Muscle of arm (tissue), 14 donors: ENCODE measurements at places on chromosomes 2 and 18. TPM values are rescaled to one million over a fixed set of nuclear protein-coding genes. Genes with fewer than 3 reads are reported as not detected.

DNA sequence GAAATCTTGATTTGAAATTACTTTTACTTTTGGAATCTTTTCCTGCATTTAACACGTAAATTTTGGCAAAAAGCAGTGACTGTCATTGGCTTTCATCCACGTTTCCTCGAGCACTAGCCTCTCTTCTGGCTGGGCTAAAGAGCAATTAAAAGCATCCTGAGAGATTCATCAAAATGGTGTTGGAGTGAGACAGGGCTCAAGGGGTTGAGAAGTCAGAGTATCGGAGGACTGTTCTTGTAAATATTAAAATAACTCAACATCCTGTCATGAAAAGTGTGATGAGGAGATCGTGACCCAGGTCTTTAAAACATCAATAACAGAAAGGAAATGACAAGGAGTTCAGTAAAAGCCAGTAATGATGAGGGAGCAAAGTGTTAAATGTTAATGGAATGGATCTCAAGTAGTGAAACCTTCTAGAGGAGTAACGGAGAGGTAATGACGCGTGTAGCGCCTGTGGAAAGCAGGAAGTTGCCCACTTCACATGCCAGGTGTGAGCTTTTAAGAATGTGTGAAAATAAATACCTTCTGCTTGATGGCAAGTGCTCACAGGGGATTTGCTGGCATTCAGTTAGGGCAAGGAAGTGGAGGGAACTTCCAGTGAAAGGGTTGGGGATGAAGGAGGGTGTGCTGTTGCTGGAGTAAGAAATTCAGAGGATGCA, 754.4 kb downstream of the ADCYAP1 start:
- no peak for DNase-seq

Gene POTEJ
- polyA plus RNA-seq: 0.06 TPM

Gene VWC2L
- polyA plus RNA-seq: not detected

DNA sequence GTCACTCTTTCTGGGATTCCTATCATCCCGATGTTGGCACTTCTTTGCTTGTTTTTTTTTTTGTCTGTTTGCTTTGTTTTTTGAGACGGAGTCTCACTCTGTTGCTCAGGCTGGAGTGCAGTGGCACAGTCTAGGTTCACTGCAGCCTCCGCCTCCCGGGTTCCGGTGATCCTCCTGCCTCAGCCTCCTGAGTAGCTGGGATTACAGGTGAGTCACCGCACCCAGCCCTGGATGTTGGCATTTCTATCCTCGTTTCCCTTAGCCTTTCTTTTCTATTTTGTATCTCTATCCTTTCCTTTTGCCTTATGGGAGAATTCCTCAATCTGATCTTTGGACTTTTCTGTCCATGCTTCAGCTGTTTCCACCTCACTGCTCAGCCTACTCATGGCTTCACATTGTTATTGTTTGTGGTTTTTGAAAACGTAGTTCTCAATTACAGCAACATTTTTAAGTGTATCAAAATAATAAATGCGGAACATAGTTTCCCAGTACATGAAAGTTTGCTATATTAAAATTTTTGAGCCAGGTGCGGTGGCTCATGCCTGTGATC, 62.1 kb upstream of the ZNF516 start:
- DNase-seq: no peak

- DNase-seq: no peak
Measured at GRCh38 chr2:62801814-62802523, 96.5 kb downstream of the EHBP1 start.

- no peak for DNase-seq
Measured at GRCh38 chr2:105410554-105410953, 11.7 kb upstream of the FHL2 start.

GRCh38 chr2:74789271-74789670, 44.7 kb upstream of the HK2 start:
- no peak for DNase-seq

GRCh38 chr2:219416235-219416602, 2.0 kb upstream of the DES start:
- DNase-seq: no peak

DNA sequence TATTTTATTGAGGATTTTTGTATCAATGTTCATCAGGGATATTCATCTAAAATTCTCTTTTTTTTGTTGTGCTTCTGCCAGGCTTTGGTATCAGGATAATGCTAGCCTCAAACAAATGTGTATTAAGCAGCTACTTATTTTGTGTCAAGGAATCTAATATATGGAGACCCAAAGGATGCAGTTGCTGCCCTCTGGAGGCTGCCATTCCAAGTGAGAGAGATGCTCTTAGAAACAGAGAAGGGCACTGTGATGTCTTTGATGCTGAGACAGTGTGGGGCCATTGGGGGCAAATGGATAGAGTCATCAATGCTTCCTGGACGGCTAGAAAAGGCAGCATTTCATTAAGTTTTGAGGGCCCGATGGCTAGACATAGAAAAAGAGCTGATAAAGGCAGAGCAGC, 292.6 kb downstream of the SETBP1 start:
- DNase-seq: no peak

Gene SPOPL
- 14.5 TPM for polyA plus RNA-seq

GRCh38 chr18:48887294-48887904, 63.4 kb downstream of the SMAD7 start:
- DNase-seq: no peak

Gene HRH4
- not detected for polyA plus RNA-seq

DNA sequence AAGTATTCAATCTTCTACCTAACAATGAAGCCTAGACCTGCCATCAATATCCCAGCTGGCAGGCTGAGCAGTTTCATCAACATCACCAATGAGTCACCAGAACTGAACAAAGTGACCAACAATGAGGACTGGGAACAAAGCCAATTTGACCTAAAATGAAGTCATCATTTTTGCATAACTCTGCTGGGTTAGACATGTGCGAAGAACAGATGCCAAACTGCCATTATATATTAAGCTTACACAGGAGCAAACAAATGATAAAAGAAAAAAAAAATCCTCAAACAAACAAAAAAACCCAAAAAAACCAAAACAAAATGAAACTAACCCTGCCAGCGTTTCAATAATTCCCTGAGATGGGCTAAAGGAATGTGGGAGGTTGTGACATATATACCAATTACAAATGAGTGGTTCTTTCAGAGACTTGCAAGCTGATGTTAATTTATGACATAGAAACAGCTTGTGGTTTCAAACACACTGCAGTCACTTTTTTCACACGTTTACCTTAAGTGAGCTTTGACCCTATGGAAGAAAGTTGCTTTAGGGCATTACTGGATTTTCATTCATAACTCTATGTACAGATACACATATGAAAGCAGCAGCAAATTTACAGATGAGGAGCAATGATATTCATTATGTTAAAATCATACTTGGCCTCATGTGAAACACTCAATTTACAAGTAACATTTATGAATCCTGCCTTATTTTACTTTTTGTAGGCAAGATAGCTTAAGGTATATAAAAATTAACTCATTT, 56.9 kb upstream of the CCDC141 start:
- peak; percentile 25 for DNase-seq

DNA sequence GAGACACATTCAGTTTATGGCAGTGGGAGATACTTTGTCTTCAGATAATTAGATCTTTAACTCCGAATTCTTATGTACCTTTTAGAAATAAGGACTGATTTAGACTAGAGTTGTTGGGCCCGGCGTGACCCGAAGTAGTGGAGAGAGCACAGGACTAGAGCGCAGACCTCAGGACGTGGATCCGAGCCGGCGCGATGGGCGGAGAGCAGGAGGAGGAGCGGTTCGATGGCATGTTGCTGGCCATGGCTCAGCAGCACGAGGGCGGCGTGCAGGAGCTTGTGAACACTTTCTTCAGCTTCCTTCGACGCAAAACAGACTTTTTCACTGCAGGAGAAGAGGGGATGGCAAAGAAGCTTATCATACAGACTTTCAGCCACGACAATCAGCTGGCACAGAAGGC, 54.5 kb downstream of the FMNL2 start:
- DNase-seq: no peak

DNA sequence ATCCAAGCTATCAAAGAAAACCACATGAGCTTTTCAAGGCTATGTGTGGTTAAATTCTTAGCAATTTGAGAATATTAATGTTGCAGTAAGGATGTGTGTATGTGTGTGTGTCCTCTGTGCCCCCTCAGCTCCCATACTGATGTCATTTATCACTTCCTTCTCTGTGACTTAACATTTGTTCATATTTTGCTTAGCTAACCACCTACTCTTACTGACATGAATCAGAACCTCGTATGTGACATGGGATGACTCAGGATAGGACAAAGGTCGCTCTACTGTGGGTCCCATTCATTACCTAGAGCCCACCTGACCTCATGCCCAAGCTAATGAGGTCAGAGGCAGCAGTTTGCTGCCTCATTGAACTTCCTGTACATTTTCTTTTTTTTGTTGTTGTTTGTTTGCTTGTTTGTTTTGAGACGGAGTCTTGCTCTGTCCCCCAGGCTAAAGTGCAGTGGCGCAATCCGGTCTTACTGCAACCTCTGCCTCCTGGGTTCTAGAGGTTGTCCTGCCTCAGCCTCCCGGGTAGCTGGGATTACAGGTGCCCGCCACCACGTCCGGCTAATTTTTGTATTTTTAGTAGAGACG, 36.3 kb downstream of the MOGAT1 start:
- DNase-seq: no peak

DNA sequence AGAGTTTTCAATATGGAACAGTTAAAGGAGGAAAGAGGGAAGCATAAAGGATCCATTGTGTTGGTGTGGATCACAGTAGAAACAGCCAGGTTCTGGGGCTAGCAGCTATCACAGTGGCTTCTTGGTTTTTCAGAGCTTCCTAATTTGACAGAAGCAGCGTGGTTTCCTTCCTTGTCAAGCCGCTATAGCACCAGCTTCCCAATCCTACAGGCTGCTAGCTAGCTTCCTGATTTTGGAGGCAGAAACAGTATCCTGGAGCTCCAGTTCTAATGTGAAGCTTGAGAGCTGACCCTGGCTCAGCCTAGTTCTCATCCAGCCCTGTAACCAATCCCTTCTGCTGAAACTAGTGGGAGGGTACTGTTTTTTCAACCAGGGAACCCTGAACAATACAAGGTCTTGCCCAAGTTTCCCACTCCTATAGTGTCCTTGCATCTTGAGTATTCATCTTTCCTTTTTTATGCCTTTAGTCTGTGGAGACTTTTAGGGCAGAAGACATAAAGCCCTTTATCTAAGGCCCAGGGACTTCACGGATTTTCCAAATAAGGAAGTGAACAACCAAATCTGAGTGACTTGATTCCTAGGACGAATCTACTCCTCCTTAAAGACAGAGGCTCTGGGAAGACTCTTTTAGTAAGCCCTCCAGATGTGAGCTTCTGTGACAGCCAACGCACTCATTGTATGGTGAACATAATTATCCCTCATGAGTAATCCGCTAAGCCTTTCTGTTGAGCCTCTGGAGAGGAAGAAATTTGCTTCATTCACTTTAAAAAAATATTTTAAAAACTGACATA, 33.8 kb downstream of the CCDC93 start:
- DNase-seq: no peak

DNA sequence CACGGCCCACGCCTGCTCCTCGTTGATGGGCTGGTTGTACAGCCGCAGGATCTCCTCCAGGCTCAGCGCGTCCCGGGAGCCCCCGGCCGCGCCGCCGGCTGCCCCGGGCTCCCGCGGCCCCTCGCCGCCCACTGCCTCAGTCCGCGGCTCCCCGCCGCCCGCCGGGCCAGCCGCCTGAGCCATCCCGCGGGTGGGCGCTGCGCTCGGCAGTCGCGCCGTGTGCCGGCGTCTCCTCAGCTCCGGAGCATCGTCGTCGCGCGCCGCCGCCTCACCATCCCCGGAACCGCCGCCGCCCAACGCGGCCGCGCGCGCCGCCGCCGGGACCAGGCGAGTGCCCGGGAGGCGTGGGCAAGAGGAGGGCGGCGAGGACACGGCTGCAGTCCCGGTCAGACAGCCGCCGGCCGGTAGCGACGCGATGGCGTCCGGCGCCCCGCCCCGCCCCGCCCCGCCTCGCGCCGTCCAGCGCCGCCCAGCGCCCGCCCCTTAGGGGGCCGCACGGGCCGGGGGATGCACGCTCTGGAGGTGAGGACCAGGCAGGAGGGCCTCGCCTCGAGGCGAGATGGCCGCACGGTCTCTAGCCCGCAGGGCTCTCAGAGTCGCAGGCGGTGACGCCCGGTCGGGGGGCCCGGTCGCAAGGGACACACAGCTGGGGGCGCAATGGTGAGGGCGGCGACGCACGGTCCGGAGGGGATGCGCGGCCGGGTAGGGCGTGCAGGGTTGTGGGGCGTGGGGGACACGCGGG, at the start of gene SPIRE1:
SPIRE1 (minus strand) TSS at position 424 of the 742 bp plus-strand sequence; CDS start at position 183, 241 bp downstream.
- peak; percentile 31 for DNase-seq

Gene SERPINB10
- 0.09 TPM for polyA plus RNA-seq

Gene SCN7A
- polyA plus RNA-seq: 58.3 TPM

DNA sequence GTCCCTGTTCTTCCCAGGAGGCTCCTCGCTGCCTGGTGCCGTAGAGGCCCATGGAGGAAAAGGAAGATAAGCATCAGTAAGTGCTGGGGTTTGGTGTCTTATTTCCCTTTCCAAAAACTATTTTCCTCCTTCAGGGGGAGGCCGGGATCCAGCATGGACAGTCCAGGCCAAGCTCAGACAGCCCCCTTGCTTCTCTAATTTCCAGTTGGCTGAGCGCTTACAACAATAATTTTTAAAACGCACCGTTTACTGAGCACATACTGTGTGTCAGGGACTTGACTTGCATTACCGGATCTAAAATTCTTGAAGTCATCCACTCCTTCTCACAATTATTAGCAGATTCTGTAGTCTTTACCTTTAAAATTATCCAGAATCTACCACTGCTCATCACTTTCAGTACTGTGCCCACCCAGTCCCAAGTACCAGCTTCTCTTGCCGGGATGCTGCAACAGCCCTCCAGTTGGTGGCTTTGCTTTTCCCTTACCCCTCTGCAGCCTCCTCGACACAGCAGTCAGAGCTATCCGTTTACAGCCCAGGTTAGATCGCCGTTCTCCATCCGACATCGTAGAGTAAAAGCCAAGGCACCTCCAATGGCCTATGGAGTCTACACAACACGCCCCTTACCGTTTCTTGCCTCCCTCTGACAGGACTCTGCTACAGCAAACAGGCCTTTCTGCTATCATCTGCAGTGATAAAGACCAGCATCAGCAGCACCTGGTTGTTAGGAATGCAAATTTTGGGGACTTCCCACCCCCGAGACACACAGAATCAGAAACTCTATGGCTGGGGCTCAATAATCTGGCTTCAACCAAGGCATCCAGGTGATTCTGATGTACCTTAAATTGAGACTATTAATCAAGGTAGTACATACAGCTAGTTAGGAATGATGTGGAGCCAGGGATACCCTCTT, 75.2 kb upstream of the TSPYL6 start:
- no peak for DNase-seq

DNA sequence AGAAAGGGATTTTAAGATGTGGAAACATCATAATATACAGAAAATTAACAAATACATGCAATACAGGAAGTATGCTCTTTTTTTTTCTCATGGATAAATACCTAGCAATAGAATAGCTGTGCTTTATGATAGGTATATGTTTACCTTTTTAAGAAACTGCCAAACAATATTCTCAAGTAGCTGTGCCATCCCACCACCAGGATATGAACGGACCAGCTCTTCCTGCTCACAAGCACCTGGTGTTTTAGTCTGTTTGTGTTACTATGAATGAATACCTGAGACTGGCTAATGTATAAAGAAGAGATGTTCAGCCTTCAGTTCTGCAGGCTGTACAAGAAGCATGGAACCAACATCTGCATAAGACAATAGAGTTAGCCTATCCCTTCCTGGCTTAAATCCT, 19.9 kb upstream of the UGT1A8 start:
- no peak for DNase-seq

Gene SCG2
- polyA plus RNA-seq: 0.14 TPM

- no peak for DNase-seq
Measured at GRCh38 chr2:24861500-24861899, 58.5 kb downstream of the ADCY3 start.

Gene C2orf80
- polyA plus RNA-seq: not detected
